Glutamatergic neuron (in vitro differentiated cells): ENCODE measurements at places on chromosomes 3 and 15. TPM values are rescaled to one million over a fixed set of nuclear protein-coding genes. Genes with fewer than 3 reads are reported as not detected.

Gene PLA2G4D
- total RNA-seq, result not detected

Gene SYNPR
- total RNA-seq, result 6.1 TPM

Gene BCHE
- total RNA-seq, result 4.0 TPM

Gene CNTN4
- total RNA-seq, result 23.0 TPM

Gene SLC28A1
- 0.25 TPM for total RNA-seq

Gene CIB2
- 131 TPM for total RNA-seq

Gene GABRA5
- total RNA-seq, result 1.1 TPM

Gene TM6SF1
- total RNA-seq, result not detected

Gene IL12A
- total RNA-seq, result not detected

Gene SKOR1
- 4.0 TPM for total RNA-seq

Gene BOC
- 32.9 TPM for total RNA-seq

Gene CYP8B1
- total RNA-seq, result not detected

Gene FBXO40
- not detected for total RNA-seq

Gene EEF1AKMT4
- 1.7 TPM for total RNA-seq
